ENCODE measurements at places on chromosomes 3 and 15. TPM values are rescaled to one million over a fixed set of nuclear protein-coding genes. Genes with fewer than 3 reads are reported as not detected.

GRCh38 chr3:152365766-152366593 lies 97.3 kb downstream of the MBNL1 start:
- no peak for DNase-seq

- no peak for DNase-seq
These were observed 147.1 kb upstream of the RGMA start for GRCh38 chr15:93235926-93236780.

DNA sequence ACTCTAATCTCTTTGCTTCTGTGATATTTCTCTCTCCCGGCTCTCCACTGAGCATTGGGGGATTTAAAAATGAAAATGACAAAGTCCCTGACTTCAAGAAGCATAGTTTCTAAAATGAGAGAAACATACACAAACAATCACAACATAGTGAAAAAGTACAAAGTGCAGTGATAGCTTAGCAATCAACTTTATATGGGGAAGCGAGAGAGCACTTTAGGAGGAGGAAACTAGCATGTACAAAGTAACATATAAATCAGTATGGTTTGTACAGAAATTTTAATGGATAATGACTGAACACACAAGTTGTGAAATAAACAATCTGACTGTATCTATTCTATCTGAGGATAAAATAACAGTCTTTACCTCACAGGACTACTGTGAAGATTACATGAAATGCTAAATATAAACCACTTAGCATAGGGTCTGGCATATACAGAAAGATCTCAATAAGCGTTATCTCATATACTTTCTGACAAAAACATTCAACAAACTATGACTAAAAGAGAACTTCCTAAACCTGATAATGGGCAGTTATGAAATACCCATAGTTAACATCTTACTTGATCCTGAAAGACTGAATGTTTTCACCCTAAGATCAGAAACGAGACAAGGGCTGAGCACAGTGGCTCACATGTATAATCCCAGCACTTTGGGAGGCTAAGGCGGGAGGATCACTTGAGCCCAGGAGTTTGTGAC lies 61.2 kb downstream of the PEAK1 start:
- no peak for DNase-seq

GRCh38 chr3:157174290-157174648 lies 14.3 kb upstream of the CCNL1 start:
- DNase-seq: no peak

- no peak for DNase-seq
These were observed 11.6 kb downstream of the FSIP1 start for GRCh38 chr15:39770748-39771689.

DNA sequence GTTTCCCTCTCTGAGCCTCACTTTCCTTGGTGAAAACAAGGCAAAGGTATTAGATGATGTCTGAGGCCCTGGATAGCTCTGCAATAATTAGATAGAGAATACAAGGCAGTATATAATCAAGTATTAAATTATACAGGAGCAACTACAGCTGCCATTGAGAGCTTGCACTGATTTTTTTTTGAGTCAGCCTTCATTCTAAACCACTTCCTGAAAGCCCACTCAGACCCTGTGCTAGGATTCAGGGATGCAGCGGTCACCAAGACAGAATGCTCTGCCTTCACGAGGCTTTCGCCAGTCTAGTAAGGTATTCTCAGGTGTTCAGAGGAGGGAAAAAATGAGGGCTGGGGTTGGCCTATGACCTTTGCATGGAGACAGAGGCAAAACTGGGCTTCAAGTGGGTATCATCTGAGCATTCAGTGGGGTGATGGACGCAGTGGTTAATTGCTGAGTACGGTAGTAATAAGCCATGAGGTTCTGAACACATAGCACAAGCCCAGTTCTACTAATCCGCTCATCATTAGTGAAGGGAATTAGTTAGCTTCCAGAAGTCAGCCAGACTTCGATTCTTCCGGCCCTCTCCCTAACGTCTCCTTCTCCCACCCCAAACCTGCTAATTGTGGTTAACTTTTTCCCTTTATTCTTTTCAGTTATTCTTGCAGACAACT lies 3.6 kb downstream of the VGLL4 start:
- no peak for DNase-seq

HCN4 gene
- not detected for polyA plus RNA-seq

REC114 gene
- polyA plus RNA-seq: not detected
